Naive thymus-derived CD8-positive, alpha-beta T cell (primary cell): ENCODE measurements at places on chromosomes 6 and 20.

DNA sequence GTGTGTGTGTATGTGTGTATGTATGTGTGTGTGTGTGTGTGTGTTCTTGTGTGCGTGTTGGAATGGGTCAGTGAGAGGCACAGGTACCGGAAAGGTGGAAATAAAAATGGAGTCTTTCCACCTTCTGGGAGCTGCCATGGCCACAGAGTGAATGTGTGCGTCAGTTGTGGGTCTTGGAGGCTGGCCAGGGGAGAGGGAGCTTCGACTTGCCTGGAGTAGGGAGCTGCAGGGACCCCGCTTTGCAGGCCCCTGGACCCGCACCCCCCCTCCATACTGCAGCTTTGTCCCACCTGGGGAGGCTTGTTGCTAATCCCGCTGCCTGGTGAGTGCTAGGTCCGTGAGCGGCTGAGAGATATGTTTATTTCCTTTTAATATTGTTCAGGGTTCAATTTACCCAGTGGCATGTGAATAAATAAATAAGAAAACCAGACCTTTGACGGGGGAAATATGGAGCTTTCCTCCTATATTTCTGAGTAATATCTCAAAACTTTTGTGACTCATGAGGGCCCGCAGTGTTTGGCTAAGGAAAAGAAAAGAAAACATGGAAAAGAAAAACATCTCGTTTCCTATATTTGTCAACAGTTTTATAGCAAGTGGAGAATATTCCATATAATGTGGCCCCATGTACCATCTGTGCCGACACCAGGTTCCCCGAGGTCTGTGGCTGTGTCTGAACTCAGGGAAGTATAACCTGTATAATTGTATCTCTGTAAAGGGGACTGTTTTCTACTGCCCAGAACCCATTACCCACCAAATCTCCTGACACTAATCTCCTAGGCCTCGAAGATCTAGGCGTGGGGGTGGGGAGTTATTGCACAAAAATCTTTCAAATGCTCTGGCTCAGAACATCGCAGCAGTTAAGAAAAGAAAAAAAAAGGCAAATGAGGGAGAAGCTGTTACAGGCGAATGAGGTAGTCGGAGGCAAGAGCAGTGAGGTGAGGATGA, 24.6 kb upstream of the CCDC167 start:
- no peak for DNase-seq
- peaks cover 14% of the 10 kb centered on the region for H3K4me1 ChIP-seq
- no peaks in the 10 kb centered on the region for H3K36me3 ChIP-seq
- no peaks in the 10 kb centered on the region for H3K27me3 ChIP-seq
- no peak overlapping the region for H3K4me3 ChIP-seq

DNA sequence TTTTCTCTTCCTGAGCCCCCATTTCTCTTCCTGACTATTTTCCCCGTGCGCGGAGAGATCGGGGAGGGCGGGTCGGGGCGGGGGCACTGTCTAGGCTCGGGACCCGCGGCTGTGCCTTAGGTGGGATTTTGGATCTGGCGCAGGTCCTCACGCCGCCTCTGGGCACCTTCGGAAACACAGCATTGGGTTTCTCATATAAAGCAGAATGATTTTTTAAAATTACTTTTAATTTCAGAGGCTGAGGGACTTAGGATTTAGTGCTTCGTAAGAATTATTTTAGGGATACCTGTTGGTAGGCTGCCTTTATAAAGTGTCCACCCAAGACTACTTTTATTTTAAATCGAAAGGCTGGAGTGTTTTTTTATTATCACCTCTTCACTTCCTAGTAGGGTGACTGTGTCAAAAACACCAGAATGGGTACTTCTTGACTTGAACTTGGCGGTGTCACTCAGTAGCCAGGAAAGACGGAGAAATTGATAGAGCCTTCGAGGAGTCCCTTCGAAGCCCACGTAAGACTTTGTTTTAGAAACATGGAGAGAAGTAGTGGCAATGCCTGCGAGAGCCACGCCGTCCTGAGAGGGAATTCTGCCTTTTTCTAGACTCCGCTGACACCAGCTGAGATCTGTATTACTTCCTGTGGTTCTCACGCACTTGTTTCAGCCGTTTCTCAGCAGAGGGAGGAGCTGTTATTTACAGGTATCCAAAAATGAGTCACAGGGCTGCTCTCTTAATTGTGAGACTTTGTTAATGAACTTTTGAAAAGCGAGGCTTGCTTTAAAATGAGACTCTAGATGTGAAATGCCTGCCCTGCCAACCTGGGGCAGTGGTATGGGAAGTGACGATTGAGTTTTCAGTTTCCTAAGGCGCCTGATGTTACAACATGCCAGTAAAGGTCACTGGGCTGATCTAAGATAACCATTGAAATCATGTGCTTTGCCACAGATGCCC, 667 bp downstream of the STX11 start:
- H3K27me3 ChIP-seq = no peaks in the 10 kb centered on the region
- DNase-seq = peak; percentile 16
- H3K4me1 ChIP-seq = peaks cover 13% of the 10 kb centered on the region
- H3K27ac ChIP-seq = peak overlapping the region; percentile 63
- peak overlapping the region; percentile 93 for H3K4me3 ChIP-seq
- no peaks in the 10 kb centered on the region for H3K36me3 ChIP-seq

GRCh38 chr6:18334251-18334650, 52.9 kb upstream of the RNF144B start:
- no peaks in the 10 kb centered on the region for H3K36me3 ChIP-seq
- H3K27me3 ChIP-seq = no peaks in the 10 kb centered on the region
- H3K27ac ChIP-seq = no peak overlapping the region
- no peak for DNase-seq
- no peak overlapping the region for H3K4me3 ChIP-seq

DNA sequence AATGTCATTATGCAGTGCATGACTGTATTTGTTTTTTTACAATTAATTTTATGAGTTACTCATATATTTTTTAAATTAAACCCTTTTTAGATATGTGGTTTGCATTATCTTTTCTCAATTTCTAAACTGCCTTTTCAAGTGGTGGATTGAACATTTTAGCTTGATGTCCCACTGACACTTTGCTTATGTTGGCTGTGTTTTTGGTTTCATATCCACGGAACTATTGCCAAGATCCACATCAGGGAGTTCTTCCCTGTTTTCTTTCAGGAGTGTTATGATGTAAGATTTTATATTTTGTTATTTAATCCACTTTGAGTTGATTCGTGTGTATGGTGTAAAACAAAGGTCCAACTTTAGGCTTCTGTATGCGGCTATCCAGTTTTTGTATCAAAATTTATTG, 1144.9 kb upstream of the EYS start:
- H3K4me3 ChIP-seq = no peak overlapping the region
- H3K4me1 ChIP-seq = no peaks in the 10 kb centered on the region
- no peaks in the 10 kb centered on the region for H3K36me3 ChIP-seq
- H3K27ac ChIP-seq = no peak overlapping the region

DNA sequence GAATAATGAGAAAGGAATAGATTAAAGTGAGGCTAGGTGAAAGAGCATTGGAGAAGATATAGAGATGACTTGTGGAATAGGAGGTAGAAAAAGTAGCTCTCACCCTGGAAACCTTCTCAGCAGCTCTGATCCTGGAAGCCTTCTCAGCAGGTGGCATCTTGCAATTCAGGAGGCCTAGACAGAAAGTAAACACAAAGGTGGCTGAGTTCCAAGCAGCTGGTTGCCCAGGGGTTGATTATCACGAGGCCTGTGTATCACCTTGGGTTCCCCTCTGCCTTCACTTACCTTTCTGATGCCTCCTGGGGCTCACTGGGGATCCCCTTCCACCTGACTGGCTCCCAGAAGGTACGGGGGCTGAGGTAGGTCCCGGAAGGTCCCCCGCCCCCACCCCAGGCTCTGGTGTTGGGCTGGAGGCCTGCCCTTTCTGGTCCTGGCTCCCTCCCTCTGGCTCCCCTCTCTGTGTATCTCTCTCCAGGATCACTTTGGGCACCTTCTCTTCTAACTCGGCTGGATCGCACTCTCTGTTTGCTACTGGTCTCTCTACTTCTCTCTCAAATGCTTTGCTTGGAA, 9.7 kb downstream of the MDC1 start:
- H3K27me3 ChIP-seq = no peaks in the 10 kb centered on the region
- no peak overlapping the region for H3K4me3 ChIP-seq
- DNase-seq = no peak
- H3K36me3 ChIP-seq = peaks cover 79% of the 10 kb centered on the region

GRCh38 chr6:49430866-49431265, 32.2 kb downstream of the MMUT start:
- peaks cover 49% of the 10 kb centered on the region for H3K36me3 ChIP-seq
- DNase-seq = no peak
- no peaks in the 10 kb centered on the region for H3K4me1 ChIP-seq
- H3K27me3 ChIP-seq = no peaks in the 10 kb centered on the region
- H3K4me3 ChIP-seq = no peak overlapping the region
- no peak overlapping the region for H3K27ac ChIP-seq

DNA sequence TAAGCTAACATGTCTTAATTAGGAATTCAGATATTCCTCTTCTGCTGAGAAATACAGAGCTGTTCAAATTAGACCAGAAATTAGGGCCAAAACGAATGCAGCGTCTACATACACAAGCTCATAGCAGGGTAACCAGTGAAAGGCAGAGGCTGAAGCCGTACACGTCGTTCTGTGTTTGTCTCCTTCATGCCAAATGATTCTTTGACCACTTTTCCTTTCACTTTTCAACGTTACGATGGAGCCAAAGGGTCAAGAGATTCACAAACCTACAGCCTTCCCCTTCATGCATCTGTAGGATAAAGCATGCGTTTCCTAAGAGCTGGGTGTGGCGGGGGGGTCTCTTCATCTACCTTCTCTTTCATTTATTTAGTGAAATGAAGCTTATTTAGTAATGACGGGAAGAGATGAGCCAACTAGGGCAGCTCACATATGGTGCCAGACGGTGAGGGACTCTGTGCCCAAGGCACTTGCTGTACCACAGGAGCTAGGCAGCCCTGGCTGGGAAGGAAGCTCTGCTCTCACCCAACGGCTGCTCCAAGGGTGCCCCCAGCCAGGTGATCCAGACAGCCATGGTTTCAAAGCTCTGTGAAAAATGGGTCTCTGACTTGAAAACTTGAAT, 178.0 kb downstream of the ATXN1 start:
- H3K27ac ChIP-seq = no peak overlapping the region
- H3K4me3 ChIP-seq = no peak overlapping the region
- no peak for DNase-seq
- peaks cover 53% of the 10 kb centered on the region for H3K36me3 ChIP-seq

DNA sequence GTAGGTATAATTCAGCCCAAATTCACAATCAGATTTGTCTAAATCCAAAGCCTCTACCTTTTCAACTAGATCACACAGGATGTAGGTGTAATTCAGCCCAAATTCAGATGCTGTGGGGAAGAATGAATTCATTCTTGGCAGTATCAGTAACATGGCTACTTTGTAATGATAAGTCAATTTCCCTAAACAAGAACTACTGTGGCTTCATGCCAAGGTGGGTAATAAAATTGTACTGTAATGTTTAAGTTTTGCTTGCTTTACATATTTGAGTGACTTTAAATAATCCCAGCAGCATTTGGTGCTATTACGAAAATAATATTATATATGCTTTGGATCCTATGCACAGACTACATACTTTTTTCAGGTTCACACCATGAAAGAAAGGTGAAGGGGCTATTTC, 239.1 kb downstream of the HDGFL1 start:
- no peaks in the 10 kb centered on the region for H3K36me3 ChIP-seq
- no peak overlapping the region for H3K27ac ChIP-seq
- no peaks in the 10 kb centered on the region for H3K27me3 ChIP-seq
- no peak for DNase-seq
- H3K4me1 ChIP-seq = no peaks in the 10 kb centered on the region

GRCh38 chr6:165729307-165729936, 66.4 kb upstream of the PDE10A start:
- H3K27me3 ChIP-seq = peaks cover 4% of the 10 kb centered on the region
- no peak for DNase-seq
- no peaks in the 10 kb centered on the region for H3K36me3 ChIP-seq
- H3K4me3 ChIP-seq = no peak overlapping the region
- H3K27ac ChIP-seq = no peak overlapping the region

DNA sequence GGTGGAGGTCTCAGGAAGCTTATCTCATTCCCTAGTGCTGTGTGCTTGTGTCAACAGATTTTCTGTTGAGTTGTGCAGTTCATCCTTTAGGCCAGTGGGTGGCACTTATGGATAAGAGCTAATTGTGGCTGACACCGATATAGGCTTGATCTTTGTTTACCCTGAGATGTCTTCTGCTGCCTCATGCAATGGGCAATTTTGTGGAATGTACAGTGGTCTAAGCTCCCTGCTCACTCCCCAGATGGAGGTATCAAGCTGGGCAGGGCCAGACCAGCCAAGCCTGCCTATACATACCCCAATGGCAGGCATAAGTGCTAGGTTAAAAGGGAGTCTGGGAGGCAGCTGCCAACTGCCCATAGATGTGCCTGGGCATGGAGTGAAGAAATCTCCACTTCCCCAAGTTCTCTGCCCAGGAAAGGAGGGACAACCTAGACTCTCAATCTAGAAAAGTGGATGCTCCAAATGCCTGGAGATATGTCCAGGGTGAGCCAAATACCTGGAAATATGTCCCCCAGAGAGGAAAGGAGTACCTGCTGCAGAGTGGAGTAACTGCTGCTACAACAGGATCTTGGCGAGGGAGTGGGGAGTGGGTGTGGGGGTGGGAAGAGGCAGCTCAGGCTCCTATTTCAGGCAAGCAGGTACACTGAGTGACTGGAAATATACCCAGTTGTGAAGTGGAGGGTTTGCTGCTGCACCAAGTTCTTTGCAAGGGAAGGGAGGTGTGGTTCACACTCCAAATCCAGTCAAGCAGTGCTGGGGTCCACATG, 53.2 kb upstream of the ARG1 start:
- peak overlapping the region; percentile 15 for H3K27ac ChIP-seq
- H3K4me1 ChIP-seq = peaks cover 20% of the 10 kb centered on the region
- no peak overlapping the region for H3K4me3 ChIP-seq

DNA sequence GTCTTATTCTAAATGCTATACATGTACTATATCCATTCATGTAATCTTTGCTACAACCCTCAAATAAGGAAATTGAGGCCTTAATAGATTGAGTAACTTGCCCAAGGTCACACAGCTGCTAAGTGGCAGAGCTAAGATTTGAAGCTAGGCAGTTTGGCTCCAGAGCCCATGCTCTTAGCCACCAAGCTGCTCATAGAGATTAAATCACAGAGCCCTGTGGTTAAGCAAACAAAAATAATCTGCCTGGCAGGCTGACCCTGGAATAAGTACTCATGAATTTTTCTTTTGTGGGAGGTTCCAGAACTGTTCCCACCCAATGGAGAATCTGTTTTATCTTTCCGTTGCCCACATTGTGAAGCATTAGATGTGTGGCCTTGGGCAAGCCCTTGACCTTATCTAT, 7.4 kb downstream of the AAR2 start:
- H3K4me3 ChIP-seq = no peak overlapping the region
- no peak for DNase-seq
- H3K36me3 ChIP-seq = peaks cover 19% of the 10 kb centered on the region
- no peak overlapping the region for H3K27ac ChIP-seq

DNA sequence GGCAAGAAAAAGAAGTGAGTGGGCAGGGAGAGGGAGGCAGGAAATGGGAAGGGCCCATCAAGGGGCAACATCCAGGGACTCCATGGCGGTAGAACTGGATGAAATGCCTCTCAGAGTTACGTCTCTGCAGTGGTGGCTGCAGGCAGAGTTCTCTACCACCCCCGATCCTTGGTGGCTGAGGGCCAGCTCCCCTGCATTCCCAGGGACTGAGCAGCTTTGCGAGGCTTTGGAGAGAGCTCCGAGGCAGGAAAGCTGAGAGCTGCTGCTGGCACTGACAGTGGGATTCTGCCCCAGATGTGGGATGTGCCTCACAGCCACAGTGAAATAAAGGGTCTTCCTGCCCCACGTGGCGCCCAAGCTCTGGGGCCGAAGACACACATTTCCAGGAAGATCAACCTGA, 236.6 kb downstream of the SLC24A3 start:
- H3K27ac ChIP-seq = no peak overlapping the region
- H3K4me1 ChIP-seq = peaks cover 12% of the 10 kb centered on the region
- H3K4me3 ChIP-seq = no peak overlapping the region
- no peaks in the 10 kb centered on the region for H3K36me3 ChIP-seq
